ENCODE measurements at places on chromosomes 7 and 10.

GRCh38 chr7:17347401-17347800 lies 48.9 kb downstream of the AHR start:
- no peak for DNase-seq

- DNase-seq, result no peak
Measured at GRCh38 chr10:90855126-90855525, 2.7 kb downstream of the HTR7 start.

- no peak for DNase-seq
Measured at GRCh38 chr7:106597014-106597413, 63.9 kb downstream of the CCDC71L start.

- no peak for DNase-seq
Measured at GRCh38 chr10:128007971-128008370, 101.1 kb downstream of the PTPRE start.

- DNase-seq, result no peak
Measured at GRCh38 chr7:50648076-50648475, 82.9 kb upstream of the DDC start.

GRCh38 chr7:2109936-2110609 lies 122.7 kb downstream of the MAD1L1 start:
- no peak for DNase-seq

GRCh38 chr10:16565604-16566003 lies 43.9 kb upstream of the C1QL3 start:
- DNase-seq, result no peak

DNA sequence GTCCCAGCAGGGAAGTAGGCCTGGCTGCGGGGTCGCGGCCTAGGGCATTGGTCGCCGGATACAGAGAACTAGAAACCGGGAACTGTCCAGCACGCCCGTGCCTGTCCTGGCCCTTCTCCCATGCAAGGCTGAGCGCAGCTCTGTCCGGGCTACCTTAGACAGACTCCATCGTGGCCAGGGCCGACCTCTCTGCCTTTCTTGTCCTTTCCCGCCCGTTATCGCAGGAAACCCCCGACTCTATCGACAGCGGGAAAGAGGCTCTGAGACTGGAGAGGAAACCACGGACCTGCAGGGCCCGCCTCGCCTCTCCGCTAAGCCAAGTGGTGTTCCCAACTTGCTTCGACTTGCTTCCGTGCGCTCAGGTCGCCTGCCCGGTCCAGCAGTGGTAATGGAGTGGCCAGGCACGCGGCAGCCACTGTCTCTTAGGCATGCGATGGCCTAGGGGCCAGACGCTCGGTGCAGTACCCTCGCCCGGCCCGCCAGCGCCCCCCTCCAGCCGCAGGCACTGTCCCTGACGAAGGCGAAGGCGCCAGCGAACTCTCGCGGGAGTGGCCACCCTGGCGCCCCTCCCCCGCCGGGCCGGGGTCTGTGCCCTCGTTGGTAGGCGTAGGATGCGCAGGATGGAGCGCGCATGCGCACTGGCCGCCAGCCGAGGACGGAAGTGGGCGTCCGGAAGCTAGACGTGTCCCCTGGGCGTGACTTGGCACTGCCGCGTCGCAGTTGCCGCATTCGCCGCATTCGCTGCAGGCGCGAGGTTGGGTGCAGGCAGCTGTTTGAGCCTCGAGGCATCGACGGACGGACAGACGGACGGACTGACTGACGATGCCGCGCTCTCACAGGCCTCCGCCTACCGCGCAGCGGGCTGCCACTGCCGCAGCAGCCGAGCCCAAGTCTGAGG lies 54.4 kb downstream of the MCMBP start:
- DNase-seq, result no peak

GRCh38 chr7:33143996-33144718 lies 14.8 kb downstream of the BBS9 start:
- DNase-seq, result no peak

DNA sequence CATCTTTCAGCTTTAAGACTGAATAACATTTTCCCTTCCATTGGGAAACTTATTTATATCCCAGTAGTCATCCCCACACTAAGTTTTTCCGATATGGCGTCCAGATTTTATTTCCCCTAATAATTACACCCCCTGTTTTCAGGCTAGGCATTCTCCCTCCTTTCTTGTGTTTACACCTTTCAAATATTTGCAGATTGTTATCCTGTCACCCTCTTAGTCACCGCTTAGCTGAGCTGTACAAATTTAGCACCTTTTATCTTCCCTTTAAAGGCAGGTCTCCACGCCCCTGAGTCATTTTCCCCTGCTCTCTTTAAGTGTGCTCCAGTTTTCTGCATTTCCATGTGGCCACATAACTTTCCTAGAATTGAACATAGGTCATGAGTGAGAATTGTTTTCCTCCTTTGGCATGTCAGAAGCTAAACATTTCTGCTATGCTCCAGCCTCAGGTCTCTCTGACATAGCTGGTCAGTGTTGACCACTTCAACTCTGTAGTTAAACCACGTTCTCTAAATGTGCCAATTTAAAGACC lies 47.4 kb downstream of the LRRC4 start:
- DNase-seq, result no peak

Data from activated CD8-positive, alpha-beta memory T cell treated with anti-CD3 and anti-CD28 coated beads for 1 hour (primary cell).